ENCODE measurements at places on chromosomes 4 and X.
A peak's percentile ranks its signal among the peaks of the same experiment; 100 is the strongest.

- no peak for DNase-seq
These were observed 109.5 kb upstream of the MYOZ2 start for GRCh38 chr4:119025916-119026661.

GRCh38 chrX:86148024-86148511 lies at the start of gene DACH2:
DACH2 (plus strand) TSS chrX:86148451.
- DNase-seq, result peak; percentile 95

GRCh38 chrX:11462136-11462535 lies 168.9 kb downstream of the AMELX start:
- no peak for DNase-seq

DNA sequence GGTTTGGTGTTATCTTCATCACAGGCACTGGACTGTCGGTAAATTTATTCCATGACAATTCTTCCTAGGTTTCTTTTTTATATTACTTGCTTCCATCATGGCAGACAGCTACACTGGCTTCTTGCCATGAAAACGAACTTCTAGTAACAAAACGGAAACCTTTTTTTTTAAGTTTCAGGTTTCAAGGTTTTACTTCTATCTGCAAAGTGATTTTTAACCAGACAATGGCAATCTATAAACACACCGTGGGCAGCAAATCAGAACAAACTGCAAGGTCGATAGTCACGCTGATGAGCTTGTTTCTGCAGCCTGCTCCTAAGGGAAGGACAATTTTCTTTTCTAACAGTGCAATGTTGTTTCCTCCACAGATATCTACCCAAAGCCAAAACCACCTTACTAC lies 29.9 kb downstream of the XG start:
- DNase-seq, result no peak

- DNase-seq, result peak; percentile 76
These were observed 28.5 kb upstream of the FGF2 start for GRCh38 chr4:122798101-122798500.

DNA sequence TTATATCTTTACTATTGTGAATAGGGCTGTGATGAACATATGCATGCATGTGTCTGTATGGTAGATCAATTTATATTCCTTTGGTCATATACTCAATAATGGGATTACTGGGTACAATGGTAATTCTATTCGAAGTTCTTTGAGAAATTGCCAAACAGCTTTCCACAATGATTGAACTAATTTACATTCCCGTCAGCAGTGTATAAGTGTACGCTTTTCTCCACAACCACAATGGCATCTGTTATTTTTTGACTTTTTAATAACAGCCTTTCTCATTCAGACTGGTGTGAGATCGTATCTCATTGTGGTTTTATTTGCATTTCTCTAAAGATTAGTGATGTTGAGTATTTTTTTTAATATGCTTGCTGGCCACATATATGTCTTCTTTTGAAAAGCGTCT lies 439.4 kb upstream of the KLHL4 start:
- no peak for DNase-seq

DNA sequence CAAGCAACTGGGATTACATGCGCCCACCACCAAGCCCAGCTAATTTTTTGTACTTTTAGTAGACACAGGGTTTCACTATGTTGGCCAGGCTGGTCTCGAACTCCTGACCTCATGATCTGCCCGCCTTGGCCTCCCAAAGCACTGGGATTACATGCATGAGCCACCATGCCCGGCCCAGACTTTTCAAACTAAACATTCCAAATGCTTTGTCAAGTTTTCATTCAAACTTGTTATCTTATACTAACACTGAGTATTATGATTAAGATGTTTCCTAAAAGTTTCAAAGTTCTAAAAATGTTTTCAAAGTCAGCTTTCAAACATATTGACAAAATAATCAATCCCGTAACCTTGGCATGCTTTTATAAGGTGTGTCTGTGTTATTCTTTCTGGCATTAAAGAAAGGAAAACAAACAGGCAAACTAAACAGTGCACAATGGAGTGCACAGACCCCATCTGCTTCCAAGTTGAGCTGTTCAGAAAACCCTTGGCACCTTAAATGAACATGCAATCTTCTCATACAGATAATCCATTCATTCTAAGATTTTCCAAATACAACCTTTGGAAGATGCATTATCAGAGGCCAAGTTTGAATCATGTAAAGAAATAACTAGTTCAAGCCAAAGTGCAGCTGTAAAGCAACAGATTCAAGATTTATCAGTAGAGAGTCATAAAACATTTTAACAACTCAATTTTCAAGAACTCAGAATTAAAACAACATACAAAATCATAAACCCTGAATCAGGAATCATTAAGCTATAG lies 49.1 kb downstream of the ABCG2 start:
- DNase-seq, result no peak

GRCh38 chr4:152643153-152644035 lies 36.4 kb downstream of the TMEM154 start:
- DNase-seq, result no peak

- DNase-seq, result no peak
These were observed 18.0 kb downstream of the CLNK start for GRCh38 chr4:10666616-10667015.

GRCh38 chr4:166675411-166675810 lies 558.9 kb downstream of the SPOCK3 start:
- DNase-seq, result peak; percentile 79

GRCh38 chr4:184275766-184276165 lies 58.1 kb upstream of the ENPP6 start:
- no peak for DNase-seq

DNA sequence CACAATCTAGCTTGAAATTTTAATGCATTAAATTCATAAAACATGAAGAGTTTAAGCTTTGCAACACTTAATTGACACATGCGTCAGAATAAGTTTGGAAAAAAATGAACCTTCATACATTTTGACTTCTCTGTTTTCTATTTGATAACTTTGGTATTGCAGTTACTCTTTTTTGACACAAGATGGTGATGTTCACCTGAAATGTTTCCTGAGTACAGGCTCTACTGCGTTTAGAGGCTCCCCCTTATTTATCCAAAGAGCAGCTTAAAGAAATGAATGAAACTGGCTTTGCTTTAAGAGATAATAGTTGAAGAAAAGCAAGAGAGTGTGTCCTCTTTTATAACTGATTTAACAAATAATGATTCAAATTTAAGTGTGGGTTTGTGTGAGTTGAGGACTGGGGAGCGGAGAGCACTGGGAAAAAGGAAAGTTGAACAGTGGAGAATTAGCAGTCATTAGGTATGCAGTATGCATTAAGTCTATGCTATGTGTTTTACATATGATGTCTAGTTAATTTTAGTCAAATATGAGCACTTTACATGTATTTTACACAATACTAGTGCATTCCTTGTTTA lies 180.6 kb upstream of the NUDT6 start:
- no peak for DNase-seq

DNA sequence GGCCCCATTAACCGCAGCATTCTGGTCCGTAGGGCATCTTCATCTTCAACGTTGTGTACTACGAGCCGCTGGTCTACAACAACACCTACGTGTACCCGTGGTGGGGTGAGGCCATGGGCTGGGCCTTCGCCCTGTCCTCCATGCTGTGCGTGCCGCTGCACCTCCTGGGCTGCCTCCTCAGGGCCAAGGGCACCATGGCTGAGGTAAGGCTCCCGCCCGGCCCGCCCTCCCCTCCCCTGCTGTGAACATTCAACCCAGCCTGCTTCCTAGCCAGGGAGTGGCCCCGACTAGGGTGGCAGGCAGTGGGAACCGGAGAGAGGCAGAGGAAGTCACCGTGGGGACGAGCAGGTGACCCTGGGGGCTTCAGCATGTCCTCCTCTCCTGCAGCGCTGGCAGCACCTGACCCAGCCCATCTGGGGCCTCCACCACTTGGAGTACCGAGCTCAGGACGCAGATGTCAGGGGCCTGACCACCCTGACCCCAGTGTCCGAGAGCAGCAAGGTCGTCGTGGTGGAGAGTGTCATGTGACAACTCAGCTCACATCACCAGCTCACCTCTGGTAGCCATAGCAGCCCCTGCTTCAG lies 7.1 kb downstream of the SLC6A8 start:
- peak; percentile 52 for DNase-seq

DNA sequence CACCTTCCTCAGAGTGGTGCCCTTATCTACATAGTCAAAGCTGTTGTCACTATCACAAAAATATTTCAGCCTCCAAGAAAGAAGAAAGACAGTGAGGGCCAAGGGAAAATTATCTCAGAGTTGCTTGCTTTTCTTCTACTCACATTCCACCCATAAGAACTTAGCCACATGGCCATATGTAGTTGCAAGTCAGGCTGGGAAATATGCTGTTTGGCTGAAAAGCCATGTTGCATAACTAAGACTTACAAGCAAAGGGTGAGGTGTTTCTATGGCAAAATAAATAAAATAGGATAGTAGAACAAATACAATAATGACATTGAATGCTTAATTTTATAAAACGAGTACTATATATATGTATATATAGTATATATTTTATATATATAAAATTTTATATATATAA lies 365.9 kb upstream of the PABPC4L start:
- DNase-seq, result no peak

GRCh38 chrX:41313419-41313818 lies 20.5 kb upstream of the DDX3X start:
- DNase-seq, result no peak

DNA sequence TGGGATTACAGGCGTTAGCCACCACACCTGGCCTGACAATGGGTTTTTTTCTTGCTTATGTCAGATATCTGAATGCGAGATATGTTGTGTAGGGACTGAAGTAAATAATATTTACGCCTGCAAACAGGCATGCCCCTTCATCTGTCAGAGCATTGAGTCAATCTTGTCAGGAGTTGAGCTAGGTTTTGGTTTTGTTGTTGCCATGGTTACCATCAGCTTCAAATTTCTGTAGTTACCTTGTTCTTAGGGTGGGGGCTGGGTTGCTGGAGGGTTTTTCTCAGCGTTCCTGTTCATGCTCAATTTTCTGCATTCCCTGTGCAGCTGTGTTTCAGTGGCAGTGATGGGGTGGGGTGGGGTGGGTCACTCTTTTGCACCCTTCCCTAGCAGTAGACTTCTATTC lies 14.5 kb downstream of the MRPL1 start:
- DNase-seq, result no peak
